GM23338 (cell line): ENCODE measurements at places on chromosomes 4 and X.

DNA sequence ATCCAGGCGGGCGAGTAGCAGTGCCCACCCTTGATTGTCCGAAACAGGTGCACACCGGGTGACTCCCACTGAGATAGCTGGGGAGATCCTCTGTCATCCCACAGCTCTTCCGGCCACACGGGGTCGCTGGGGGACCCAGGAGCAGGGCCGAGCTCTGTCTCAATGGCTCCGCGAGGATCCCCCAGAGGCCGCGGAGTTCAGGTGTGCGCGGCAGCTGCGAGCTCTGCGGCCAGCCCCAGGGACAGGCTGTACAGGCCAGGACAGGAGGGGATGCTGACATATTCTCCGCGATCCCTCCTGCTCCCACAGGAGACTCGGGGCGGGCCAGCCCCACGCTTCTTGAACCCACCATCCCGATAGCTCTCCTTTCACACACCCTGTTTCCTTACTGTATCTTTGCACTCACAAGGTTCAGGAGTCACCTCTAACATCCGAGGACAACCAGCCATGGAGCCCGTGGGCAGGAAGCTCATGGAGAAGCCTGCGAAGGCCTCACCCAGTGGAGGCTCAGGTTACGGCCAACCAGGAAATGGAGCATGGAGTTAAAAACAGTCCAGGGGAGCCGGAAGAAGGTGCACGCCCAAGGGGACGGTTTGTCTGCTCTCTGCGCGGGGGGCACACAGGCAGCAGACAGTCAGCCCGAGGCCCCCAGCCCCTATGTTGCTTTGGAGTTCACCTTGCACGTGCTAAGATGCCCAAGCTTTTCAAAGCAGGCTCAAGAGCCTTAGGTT is 77.9 kb upstream of the AMELX start:
- DNase-seq, result peak; percentile 67

- no peak for DNase-seq
These were observed 43.1 kb downstream of the ZGRF1 start for GRCh38 chr4:112593438-112594133.

DNA sequence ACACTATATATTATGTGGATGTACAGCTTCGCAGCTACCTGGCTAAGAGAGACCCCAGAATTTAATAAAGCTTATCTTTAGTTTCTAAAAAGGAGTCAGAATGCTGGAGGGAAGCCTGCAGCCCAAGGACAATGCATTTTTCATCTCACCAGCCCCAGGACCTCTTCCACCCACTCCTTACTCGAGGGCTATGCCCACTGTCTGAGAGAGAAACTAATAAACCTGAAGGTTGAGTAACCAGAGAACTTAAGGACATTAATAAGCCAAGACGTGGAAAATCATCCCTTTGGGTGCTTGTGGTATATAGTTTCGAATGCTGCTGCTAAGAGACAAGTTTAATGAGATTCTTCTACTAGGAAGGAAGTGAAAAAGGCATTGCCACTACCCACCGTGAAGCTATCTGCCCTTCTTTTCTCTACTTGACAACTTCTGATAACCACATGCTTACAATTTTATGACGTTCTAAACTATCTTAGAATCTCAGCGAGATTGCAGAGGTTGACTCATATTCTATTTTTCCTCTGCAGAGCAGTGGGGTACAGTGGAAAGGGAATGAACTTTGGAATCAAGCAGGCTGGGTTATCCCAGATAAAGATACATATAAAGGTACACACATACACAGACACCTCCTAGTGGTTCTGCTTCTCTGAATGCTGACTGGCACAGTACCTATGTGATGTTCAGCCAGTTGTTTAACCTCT is 3.3 kb downstream of the RELL1 start:
- DNase-seq, result no peak

DNA sequence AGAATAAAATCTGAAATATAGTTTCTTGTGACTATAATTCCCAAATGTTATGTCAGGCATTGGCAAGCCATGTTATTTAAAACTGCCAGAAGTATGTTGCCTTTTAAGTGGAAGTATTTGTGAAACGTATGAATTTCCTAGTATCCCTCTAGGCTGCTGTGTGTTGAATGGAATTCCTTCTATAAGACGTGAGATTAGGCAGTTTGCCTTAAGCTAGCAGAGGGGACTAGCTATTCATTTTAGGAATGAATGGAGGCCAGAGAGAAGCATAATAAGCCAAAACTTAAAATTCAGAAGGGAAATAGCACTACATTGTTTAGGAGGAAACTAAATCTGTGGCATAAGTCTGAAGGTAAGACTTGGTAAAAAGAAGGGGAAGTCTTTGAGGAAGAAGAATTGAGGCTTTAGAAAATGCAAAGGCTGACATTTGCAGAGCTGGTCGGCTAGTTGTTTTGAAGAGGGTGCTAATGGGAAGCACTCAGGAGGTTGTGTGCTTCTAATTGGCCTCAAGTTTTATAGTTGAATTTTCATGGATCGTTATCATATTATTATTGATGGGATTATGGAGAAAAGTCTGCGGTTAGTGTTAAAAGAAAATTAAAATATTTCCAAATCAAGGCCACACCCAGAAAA is 57.1 kb downstream of the TMEM131L start:
- DNase-seq, result no peak

- no peak for DNase-seq
These were observed at the start of gene RIPPLY1 for GRCh38 chrX:106903291-106903824. Gene RIPPLY1 (minus strand): TSS chrX:106903341. CDS start chrX:106903287, 54 bp downstream.

DNA sequence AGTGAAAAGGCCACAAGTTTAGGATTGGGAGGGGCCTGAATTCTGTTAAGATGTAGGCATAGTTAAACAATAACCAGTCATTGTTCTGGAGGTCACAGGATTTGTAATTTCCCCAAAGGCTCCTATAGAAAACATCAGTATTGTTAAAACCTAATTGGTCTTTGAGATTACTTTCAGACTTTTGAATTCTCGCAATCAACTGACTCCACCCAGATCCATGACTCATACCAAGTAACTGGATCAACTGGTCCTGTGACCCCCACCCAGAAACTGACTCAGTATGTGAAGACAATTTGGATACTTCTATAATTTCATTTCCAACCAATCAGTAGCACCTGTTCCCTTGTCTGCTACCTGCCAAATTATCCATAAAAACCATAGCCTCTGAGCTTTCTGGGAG is 28.4 kb downstream of the MAGEB16 start:
- DNase-seq, result no peak

DNA sequence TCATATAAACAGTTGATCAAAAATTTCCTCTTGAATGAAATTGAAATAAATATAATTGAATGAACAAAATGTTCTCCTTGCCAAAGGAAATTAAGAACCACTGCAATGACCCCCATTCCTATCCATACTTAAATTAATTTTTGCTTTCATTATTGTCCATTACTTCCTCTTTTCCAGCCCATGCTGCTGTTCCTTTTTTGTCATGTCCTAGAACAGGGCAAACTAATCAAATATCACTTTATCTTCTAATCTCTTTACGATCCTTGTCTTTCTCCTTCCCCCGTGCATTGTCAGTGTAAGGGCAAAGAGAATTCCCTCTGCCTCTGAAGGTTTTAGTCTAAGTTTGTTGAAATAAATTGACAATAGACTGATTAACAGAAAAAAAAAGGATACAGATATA is 203.0 kb downstream of the CENPC start:
- DNase-seq, result no peak

- DNase-seq, result no peak
These were observed 5.3 kb downstream of the ASB11 start for GRCh38 chrX:15310117-15310516.

- no peak for DNase-seq
These were observed 28.3 kb downstream of the GPR143 start for GRCh38 chrX:9737363-9737762.

DNA sequence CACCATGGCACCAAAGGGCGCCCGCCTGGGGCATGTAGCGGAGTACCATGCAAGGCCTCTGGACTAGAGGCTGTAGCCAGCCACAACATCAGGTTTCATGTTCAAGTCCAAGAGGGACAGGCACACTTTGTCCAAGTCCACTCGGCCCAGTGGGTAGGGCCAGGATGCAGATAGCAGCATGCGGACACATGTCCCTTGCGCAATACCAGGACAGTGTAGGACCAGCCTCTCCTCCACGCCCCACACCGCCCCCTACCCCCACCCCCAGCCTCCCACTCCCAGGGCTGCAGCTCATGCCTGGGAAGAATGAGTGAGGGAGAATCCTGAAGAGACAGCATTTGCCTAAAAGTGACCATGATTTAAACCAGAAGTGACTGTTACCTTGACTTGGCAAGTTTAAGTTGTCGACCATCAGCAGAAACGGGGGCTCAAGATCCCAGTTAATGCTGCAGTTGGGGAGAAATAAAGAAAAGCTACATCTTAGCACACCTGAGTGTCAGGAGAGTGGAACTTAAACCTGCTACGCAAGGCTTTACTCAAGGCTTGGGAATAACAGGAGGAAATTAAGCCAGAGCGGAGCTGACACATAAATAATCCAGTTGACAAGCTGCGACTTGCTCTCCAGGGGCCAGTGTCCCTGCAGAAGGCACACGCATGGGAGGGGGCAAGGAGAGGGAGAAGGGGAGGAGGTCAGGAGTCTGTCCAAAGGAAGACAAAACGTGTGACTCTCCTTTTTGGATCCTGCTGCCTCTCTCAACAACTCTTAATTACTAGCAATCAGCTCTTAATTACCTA is 221.7 kb downstream of the BCOR start:
- no peak for DNase-seq

DNA sequence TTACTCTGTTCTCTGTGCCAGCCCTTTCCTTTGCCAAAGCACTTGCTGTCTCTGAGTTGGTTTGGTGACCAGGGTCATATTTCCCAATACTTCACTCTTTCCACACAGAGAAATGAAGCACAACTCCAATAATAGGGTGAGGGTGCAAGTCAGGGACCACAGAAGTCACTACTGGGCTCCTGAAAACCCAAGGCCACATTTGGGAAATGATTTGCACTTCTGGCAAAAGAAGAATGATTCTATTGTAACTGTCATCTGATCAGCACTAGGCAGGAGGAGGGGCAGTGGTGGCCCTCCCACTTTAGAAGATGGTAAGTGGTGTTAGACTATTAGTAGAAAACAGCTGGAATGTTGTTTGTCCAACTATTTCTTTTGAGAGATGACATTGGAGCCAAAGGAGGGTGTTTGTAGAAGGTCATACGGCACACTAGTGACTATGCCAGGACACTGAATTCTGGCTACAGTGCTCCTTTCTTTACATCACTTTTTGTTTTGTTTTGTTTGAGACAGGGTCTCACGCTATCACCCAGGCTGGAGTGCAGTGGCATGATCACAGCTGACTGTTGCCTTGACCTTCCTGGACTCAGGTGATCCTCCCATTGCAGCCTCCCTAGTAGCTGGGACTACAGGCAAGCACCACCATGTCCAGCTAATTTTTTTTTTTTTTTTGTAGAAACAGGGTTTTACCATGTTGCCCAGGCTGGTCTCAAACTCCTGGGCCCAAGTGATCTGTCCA is 10.8 kb upstream of the HADH start:
- DNase-seq, result no peak

DNA sequence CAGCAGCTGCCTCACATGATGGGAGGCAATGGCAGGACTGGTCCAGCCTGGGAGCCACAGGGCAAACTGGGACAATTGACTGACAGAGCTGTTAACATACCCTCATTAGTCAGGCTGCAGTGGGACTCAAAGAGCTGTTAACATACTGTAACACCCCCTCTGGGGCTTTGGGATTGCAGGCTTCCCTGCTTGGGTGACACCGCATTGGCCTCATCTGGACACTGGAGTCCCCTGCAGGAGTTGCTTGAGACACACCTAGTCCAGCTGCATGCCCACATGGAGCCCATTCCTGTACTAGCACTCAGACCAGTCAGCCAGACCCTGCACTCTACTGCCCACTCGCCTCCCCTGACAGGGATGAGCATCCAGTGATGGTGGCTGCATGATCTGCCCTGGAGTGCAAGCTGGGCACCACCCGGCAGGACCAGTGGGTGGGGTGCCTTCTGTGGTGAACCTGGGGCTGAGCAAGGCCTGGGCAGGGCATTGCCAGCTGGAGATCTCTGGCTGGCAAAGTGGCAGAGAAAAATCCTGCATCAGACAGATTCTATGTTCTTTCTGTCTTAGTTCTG is 138.8 kb downstream of the DTHD1 start:
- DNase-seq, result no peak

GRCh38 chrX:134803551-134804183 is 145.4 kb upstream of the PLAC1 start:
- DNase-seq, result peak; percentile 48

- peak; percentile 6 for DNase-seq
These were observed 279.8 kb upstream of the FRG1 start for GRCh38 chr4:189660722-189661360.

DNA sequence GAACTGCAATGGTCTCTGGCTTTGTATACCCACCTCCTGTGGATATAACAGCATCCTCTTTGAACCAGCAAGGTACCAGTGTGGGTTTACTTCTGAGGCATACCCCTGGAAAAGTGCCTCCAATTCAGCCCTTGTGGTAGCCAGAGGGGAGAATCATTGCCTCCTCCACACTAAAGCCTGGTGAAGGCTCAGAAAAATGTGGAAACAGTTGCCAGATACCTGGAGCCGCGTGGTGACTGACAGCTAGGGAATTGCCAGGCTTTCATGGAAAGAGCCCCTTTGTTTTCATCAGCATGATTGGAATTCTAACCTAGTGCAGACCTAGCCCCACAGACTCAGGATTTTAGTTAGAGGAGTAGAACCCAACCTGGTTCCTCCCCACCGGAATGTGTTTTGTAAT is 168.6 kb upstream of the KLF3 start:
- peak; percentile 78 for DNase-seq

DNA sequence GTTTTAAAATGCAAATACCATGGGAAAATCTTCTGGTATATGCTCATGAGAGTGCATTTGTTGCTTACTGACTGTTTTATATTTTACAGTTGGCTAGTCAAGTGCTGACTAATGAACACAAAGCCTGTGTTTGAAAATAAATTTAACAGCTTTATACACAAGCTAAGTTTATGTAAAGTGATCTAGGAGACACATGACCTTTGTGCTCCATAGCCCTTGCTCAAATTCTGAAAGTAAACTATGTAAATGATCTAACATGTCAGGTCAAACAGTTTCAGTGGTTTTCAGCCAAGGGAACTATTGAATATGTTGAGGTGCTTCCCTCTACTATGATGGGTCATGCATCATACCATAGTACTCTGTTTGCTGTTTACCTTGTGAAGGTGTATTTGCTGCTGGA is 36.7 kb downstream of the DIAPH2 start:
- DNase-seq, result no peak

GRCh38 chr4:53105313-53105712 is 243.2 kb downstream of the RASL11B start:
- DNase-seq, result no peak
